ENCODE measurements at places on chromosomes 16 and 17. TPM values are rescaled to one million over a fixed set of nuclear protein-coding genes. Genes with fewer than 3 reads are reported as not detected.

- no peak for DNase-seq
Measured at GRCh38 chr17:3956327-3956957, 7.8 kb downstream of the ATP2A3 start.

DNA sequence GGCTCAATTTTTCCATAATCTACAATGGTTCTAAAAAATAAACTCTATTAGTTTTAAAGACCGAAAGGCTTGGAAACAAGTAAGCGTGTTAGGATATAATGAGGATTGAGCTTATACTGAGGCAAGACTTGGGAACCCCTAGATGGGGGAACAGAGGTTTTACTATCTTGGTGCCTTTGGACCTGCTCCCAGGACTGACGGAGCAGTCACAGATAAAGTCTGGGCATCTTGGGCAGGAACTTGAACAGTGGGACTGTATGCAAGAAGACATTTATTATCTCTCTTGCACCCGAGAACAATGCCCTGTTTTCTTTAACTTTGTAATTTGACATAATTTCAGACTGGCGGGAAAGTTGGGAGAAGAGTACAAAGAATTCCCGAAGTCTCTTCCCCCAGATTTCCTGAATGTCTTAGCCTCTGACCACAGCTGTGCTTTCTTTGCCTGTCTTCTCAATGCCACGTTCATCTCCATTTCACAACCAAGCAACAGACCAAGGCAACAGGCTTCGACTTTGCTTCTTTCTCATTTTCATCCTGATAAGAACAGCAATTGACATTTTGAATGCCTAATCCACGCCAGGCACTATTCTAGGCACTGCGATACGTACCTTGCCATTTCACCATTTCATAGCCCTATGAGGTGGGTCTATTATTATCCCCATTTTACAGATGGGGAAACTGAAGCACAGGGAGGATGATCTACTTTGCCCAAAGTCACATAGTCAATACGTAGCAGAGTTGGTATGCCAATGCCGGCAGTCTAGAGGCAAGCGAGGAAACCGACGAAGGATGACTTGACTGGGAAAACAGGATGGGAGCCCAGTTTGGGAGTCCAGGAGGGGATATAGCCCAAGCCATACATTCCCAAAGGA lies 3.0 kb upstream of the IL4R start:
- no peak for DNase-seq

- DNase-seq = peak; percentile 76
Measured at GRCh38 chr16:89031715-89032659, 55.0 kb upstream of the CBFA2T3 start.

DNA sequence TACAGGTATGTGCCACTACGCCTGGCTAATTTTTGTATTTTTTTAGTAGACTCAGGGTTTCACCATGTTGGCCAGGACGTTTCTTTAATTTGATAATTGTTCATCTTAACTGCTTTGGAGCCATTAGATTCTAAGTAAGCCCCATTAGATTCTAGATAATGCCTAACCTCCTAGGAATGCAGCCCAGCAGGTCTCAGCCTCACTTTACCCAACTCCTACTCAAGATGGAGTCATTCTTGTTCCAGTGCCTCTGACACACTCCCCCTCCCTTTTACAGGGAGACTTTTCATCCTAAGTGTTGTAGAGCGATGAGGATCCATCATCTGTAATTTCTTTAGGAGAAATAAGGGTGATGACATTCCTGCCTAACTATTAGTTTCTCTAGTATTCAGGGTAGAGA lies 23.7 kb upstream of the MILR1 start:
- no peak for DNase-seq

DNA sequence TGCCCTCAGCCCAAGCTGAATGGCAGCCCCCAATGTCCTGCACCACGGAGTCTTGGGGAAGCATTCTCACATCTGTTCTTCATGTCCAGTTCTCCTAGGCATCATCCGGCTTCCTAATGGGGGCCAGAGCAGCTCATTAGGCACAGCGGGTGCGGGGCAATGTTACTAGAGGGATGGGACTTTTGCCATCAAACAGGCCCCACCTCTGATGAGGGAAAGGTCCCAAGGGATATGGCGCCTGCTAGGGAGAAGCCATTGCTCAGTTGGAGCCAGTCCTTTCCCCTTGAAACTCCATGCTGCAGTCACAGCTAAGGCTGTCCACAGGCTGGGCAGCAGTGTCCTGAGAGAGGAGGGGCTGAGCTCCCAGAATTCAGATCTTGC lies 1.7 kb upstream of the DPH1 start:
- DNase-seq = no peak

DNA sequence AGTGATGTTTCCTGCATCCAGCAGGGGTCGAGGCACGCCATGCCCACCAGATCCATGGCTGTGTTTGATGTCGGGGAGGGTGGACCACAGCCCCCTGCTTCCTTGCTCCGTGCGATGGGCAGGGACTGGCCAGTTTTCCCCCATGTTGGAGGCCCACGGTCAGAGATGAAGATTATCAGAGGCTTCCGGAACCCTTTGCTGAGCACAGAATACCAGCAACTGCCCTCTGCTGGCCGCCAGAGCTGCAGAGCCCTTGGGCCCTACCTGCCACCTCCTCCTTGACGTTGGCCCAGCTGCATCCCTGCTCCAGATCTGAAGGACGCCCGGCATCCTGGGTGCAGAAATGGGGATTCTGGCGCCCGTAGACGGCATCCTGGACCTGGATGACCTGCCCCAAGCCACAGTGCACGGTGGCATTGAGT lies 23.7 kb upstream of the BCO1 start:
- peak; percentile 15 for DNase-seq

The SARM1 gene
- total RNA-seq = 18.3 TPM

The CCL11 gene
- total RNA-seq = not detected

The BRIP1 gene
- total RNA-seq = 15.8 TPM

The CDYL2 gene
- total RNA-seq = 29.4 TPM

The TSR3 gene
- total RNA-seq = 60.8 TPM
